Peyer's patch (tissue), 4 donors: ENCODE measurements at places on chromosomes 13 and 19.
A peak's percentile ranks its signal among the peaks of the same experiment; 100 is the strongest.

GRCh38 chr19:50402544-50403301 is 16.0 kb upstream of the SPIB start:
- no peaks in the 10 kb centered on the region for H3K27me3 ChIP-seq
- H3K36me3 ChIP-seq, result no peaks in the 10 kb centered on the region
- H3K4me1 ChIP-seq, result no peaks in the 10 kb centered on the region
- H3K27ac ChIP-seq, result no peak overlapping the region
- no peak for DNase-seq
- no peak overlapping the region for H3K4me3 ChIP-seq

GRCh38 chr13:110475550-110476219 is 85.8 kb downstream of the RAB20 start:
- no peaks in the 10 kb centered on the region for H3K27me3 ChIP-seq
- H3K27ac ChIP-seq, result no peak overlapping the region
- peak; percentile 39 for DNase-seq
- no peak overlapping the region for H3K4me3 ChIP-seq
- no peaks in the 10 kb centered on the region for H3K4me1 ChIP-seq

- no peak overlapping the region for H3K4me3 ChIP-seq
- H3K27me3 ChIP-seq, result no peaks in the 10 kb centered on the region
- no peak overlapping the region for H3K27ac ChIP-seq
- no peaks in the 10 kb centered on the region for H3K36me3 ChIP-seq
These were observed 61.6 kb downstream of the ALOX5AP start for GRCh38 chr13:30796631-30797601.

GRCh38 chr19:459724-460511 is 915 bp downstream of the SHC2 start:
- peak overlapping the region; percentile 82 for H3K4me3 ChIP-seq
- H3K27me3 ChIP-seq, result no peaks in the 10 kb centered on the region
- peak overlapping the region; percentile 81 for H3K27ac ChIP-seq
- H3K4me1 ChIP-seq, result peaks cover 9% of the 10 kb centered on the region
- peak; percentile 56 for DNase-seq
- H3K36me3 ChIP-seq, result no peaks in the 10 kb centered on the region

DNA sequence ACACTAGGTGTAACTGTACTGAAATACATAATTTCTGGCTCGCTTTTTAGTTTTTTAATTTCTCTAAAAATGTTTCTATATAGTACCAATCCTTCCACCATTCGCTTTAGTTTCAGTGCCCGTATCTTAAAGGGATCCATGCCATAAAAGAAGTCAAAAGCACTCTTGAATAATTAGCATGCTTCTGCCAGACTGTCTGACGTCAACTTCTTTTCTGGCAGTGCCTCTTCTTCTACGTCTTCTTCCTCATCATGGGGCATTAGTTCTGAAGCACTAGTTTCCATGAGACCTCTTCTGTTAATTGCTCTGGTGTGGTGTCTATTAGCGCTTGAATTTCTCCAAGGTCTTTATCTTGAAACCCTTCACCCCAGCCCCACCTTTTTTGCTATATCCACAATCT is 93.8 kb upstream of the DOCK9 start:
- peaks cover 3% of the 10 kb centered on the region for H3K4me1 ChIP-seq
- no peak for DNase-seq
- H3K4me3 ChIP-seq, result no peak overlapping the region
- no peaks in the 10 kb centered on the region for H3K36me3 ChIP-seq
- no peaks in the 10 kb centered on the region for H3K27me3 ChIP-seq

GRCh38 chr19:55406826-55407549 is 600 bp downstream of the UBE2S start:
- DNase-seq, result peak; percentile 67
- peaks cover 11% of the 10 kb centered on the region for H3K4me1 ChIP-seq
- H3K27ac ChIP-seq, result peak overlapping the region; percentile 95

DNA sequence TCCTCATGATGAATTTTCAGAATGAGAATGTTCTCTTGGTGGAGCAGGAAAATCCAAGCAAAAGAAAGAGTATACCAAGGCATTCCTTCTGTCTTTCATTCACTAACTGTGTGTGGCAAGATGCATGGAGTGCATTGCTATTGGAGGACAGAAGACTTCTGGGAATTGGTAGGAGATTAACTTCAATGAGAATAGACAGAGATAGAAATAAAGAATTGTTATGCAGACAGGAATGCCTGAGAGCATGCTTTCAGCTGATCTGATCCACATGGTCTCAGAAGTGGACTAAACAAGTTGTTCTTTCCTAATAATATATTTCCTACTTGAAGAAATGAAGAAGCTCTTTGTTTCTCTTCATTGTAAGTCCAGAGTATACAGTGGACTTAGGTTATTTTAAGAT is 303.6 kb downstream of the MYO16 start:
- no peak for DNase-seq
- no peaks in the 10 kb centered on the region for H3K27me3 ChIP-seq
- H3K27ac ChIP-seq, result no peak overlapping the region
- H3K4me3 ChIP-seq, result no peak overlapping the region
- no peaks in the 10 kb centered on the region for H3K4me1 ChIP-seq

DNA sequence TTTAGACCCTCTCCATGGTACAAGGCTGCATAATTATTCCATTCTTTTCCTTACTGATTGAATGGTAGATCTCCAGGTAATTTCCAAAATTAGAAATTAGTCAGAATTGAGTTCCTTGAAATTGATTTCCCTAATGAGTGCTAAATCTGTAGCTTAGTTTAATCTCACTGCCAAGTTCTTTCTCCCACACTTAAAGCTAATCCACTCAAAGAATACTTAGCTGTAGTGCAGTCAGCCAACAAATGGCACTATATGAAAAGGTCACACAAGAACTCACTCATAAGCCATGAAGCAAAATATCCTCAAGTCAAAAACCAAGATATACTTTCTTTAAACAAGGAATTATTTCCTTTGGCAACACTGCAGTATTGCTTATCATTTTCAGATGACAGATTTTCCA is 62.0 kb downstream of the XPO4 start:
- no peaks in the 10 kb centered on the region for H3K36me3 ChIP-seq
- H3K27ac ChIP-seq, result no peak overlapping the region
- H3K4me1 ChIP-seq, result no peaks in the 10 kb centered on the region
- DNase-seq, result no peak
- no peaks in the 10 kb centered on the region for H3K27me3 ChIP-seq
- no peak overlapping the region for H3K4me3 ChIP-seq

DNA sequence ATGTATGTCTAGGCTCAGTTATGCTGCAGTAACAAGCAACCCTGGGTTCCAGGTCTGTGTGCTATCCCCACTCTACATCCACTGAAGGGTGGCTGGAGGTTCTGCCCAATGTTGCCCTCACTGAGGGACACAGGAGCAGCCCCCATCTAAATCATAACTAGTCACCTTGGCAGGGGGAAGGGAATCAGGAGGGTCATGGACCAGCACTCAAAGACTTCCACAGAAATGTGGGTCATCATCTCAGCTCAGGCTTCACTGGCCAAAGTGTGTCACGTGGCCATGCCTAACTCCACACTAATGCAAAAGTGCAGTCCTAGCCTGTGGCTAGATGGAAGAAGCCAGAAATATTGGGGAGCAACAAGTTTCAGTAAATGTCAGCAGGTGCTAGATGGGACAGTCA is 137.3 kb upstream of the ZNF507 start:
- H3K27me3 ChIP-seq, result no peaks in the 10 kb centered on the region
- H3K27ac ChIP-seq, result no peak overlapping the region
- H3K4me1 ChIP-seq, result no peaks in the 10 kb centered on the region
- no peaks in the 10 kb centered on the region for H3K36me3 ChIP-seq

DNA sequence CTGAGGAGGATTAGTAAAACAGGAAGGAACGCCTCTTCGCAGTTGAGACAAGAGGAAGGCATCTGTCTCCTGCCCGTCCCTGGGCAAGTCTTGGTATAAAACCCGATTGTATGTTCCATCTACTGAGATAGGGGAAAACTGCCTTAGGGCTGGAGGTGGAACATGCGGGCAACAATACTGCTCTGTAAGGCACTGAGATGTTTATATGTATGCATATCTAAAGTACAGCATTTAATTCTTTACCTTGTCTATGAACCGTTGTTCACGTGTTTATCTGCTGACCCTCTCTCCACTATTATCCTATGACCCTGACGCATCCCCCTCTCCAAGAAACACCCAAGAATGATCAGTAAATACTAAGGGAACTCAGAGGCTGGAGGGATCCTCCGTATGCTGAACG is 722 bp upstream of the TIMM50 start:
- H3K27me3 ChIP-seq, result no peaks in the 10 kb centered on the region
- peaks cover 14% of the 10 kb centered on the region for H3K4me1 ChIP-seq
- H3K27ac ChIP-seq, result peak overlapping the region; percentile 78
- DNase-seq, result no peak
- H3K36me3 ChIP-seq, result peaks cover 23% of the 10 kb centered on the region

DNA sequence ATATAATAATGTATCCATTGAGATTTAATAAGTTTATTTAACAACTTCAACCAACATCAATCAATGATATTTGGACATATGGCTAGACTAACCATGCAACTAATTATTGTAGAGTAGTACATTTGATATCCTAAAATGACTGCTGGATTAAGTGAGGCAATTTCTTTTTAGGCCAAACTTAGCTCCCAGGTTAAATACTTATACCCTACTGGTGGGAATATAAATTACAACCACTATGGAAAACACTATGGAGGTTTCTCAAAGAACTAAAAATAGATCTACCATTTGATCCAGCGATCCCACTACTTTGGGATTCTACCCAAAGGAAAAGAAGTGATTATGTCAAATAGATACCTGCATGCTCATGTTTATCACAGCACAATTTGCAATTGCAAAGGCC is 345.8 kb downstream of the RBM26 start:
- H3K4me3 ChIP-seq, result no peak overlapping the region
- H3K27me3 ChIP-seq, result no peaks in the 10 kb centered on the region
- DNase-seq, result no peak
- no peak overlapping the region for H3K27ac ChIP-seq
- H3K4me1 ChIP-seq, result no peaks in the 10 kb centered on the region

GRCh38 chr13:103466761-103467160 is 400.5 kb upstream of the SLC10A2 start:
- no peaks in the 10 kb centered on the region for H3K36me3 ChIP-seq
- DNase-seq, result no peak
- no peaks in the 10 kb centered on the region for H3K4me1 ChIP-seq
- H3K27ac ChIP-seq, result no peak overlapping the region
- H3K27me3 ChIP-seq, result no peaks in the 10 kb centered on the region

GRCh38 chr19:34847393-34847792 is 74.4 kb upstream of the ZNF599 start:
- H3K4me1 ChIP-seq, result no peaks in the 10 kb centered on the region
- DNase-seq, result no peak
- H3K27ac ChIP-seq, result no peak overlapping the region
- no peaks in the 10 kb centered on the region for H3K27me3 ChIP-seq

- H3K27ac ChIP-seq, result no peak overlapping the region
- H3K4me3 ChIP-seq, result no peak overlapping the region
- H3K27me3 ChIP-seq, result no peaks in the 10 kb centered on the region
- peaks cover 6% of the 10 kb centered on the region for H3K4me1 ChIP-seq
- DNase-seq, result no peak
These were observed 11.0 kb downstream of the XAB2 start for GRCh38 chr19:7618348-7618747.

- no peak for DNase-seq
- H3K27me3 ChIP-seq, result no peaks in the 10 kb centered on the region
- H3K4me3 ChIP-seq, result no peak overlapping the region
- no peak overlapping the region for H3K27ac ChIP-seq
- no peaks in the 10 kb centered on the region for H3K36me3 ChIP-seq
- H3K4me1 ChIP-seq, result no peaks in the 10 kb centered on the region
These were observed 91.7 kb downstream of the SERP2 start for GRCh38 chr13:44465318-44465717.

GRCh38 chr13:112905990-112906641 is 62.9 kb upstream of the MCF2L start:
- H3K4me1 ChIP-seq, result no peaks in the 10 kb centered on the region
- no peak overlapping the region for H3K4me3 ChIP-seq
- no peaks in the 10 kb centered on the region for H3K36me3 ChIP-seq

DNA sequence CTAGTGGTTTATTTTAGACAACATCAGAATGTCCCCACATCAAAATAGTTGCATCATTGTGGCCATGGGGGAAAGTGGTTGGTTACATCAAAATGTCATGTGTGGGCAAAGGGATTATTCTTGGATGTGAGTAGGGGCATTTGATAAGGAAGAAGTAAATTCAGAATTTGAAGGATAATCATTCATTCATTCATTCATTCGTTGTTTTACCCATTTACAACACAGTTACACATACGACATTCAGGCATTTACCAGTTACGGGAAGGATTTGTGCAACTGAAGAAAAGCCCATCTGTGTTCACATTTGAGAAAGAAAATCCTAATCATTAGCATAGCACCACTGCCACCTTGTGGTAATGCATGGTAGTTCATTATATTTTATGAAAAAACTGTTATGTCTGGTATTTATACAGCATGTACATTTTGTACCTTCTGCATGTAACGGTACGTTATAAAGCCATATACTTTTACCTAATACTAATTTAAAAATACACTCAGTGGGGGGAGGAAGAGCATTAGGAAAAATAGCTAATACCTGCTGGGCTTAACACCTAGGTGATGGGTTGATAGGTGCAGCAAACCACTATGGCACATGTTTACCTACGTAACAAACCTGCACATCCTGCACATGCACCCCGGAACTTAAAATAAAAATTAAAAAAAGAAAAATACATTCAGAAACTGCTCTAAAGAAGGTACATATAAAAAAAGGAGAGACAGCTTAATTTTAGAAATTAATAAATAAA is 62.1 kb downstream of the DGKH start:
- H3K27me3 ChIP-seq, result no peaks in the 10 kb centered on the region
- no peaks in the 10 kb centered on the region for H3K4me1 ChIP-seq
- DNase-seq, result no peak
- no peaks in the 10 kb centered on the region for H3K36me3 ChIP-seq
- H3K4me3 ChIP-seq, result no peak overlapping the region

- no peak for DNase-seq
- no peak overlapping the region for H3K27ac ChIP-seq
- no peaks in the 10 kb centered on the region for H3K4me1 ChIP-seq
- no peaks in the 10 kb centered on the region for H3K36me3 ChIP-seq
These were observed 146.5 kb downstream of the URI1 start for GRCh38 chr19:30088567-30088966.

DNA sequence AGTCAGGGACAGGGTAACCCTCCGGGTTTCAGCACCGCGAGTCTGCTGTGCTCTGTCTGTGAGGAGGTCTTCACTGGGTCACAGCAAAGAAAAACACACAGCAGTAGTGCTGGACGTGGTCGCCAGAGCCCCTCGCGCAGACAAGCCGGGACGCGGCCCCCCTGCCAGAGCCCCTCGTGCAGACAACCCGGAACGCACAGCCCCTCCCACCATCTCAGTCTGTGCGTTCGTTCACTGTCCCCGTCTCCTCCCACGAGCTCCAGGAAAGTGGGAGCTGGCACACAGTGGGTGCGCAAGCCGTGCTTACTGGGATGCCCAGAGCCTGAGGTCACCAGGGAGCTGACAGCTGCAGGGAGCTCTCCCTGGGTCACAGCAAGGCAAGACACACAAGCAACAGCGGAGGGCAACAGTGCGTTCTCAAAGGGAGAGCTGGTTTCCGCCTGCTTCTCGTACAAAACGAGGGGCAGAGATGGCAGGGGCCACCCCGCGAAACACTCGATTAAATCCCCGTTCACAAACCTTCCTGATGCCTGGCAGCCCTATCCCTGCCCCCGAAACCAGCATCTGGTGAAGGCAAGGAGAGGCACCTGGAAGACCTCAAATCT is 3.2 kb upstream of the PLPP2 start:
- peaks cover 8% of the 10 kb centered on the region for H3K4me1 ChIP-seq
- H3K27ac ChIP-seq, result no peak overlapping the region
- no peak overlapping the region for H3K4me3 ChIP-seq
- H3K27me3 ChIP-seq, result peaks cover 11% of the 10 kb centered on the region
- no peaks in the 10 kb centered on the region for H3K36me3 ChIP-seq
- DNase-seq, result no peak

GRCh38 chr19:18519962-18520847 is 1.7 kb downstream of the ELL start:
- H3K4me1 ChIP-seq, result peaks cover 10% of the 10 kb centered on the region
- peak; percentile 85 for DNase-seq
- peak overlapping the region; percentile 96 for H3K27ac ChIP-seq
- peak overlapping the region; percentile 84 for H3K4me3 ChIP-seq
- H3K27me3 ChIP-seq, result no peaks in the 10 kb centered on the region
- no peaks in the 10 kb centered on the region for H3K36me3 ChIP-seq
